ENCODE measurements at places on chromosomes 1 and 21.

GRCh38 chr1:92186081-92186480, 31.6 kb upstream of the C1orf146 start:
- no peak for DNase-seq

DNA sequence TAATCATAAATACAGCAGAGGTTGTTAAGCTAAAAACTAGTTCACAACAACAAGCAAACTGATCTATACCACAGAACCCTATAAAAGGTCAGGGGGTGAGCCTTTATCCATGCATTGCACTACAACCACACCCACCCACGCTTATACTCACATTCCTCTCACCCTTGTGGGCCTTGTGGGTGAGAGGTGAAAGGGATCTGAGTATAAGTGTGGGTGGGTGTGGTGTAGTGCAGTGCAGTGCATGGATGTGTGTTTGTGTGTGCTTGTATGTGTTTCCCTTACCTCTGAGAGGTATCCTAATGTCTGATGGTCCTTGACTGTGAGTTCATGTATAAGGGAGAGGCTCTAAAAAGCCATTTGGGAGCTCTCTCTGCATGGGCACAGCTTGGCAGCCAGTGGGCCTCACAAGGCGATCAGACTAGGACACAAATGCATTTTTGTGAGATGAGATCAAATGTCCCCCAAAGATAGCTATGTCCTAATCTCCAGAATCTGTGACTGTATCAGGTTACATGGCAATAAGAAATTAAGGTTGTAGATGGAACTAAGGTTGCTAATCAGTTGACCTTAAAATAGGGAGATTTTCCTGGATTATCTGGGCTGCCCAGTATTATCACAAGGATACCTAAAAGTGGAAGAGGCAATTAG, 95.5 kb upstream of the DPT start:
- no peak for DNase-seq

DNA sequence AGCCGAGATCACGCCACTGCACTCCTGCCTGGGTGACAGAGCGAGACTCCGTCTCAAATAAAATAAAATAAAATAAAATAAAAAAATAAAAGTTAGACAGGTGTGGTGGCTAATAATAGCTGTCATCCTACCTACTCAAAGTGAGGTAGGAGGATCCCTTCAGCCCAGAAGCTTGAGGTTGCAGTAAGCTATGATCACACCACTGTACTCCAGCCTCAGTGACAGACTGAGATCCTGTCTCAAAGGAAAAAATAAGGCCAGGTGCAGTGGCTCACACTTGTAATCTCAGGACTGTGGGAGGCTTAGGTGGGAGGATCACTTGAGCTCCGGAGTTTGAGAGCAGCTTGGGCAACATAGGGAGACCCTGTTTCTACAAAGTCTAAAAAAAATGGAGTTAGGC, 18.0 kb downstream of the NOL9 start:
- DNase-seq, result no peak

DNA sequence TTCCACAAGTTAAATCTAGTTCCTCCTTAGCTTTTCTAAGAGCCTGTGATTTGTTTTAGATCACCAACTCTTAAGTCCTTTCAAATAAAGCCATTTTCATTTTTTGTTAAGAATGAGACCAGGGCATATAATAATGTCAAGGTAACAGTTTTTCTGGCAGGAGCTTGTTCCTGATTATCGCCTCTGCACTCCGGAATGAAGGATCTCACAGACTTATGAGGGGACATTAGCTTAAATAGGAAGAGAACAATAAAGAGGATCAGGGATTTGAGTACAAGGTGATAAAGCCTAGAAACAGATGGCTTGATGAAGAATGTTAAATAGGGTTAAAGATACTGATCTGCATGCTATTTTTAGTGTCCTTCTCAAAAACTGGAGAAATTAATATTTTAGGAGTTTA, 13.6 kb upstream of the OTUD7B start:
- DNase-seq, result peak; percentile 16

DNA sequence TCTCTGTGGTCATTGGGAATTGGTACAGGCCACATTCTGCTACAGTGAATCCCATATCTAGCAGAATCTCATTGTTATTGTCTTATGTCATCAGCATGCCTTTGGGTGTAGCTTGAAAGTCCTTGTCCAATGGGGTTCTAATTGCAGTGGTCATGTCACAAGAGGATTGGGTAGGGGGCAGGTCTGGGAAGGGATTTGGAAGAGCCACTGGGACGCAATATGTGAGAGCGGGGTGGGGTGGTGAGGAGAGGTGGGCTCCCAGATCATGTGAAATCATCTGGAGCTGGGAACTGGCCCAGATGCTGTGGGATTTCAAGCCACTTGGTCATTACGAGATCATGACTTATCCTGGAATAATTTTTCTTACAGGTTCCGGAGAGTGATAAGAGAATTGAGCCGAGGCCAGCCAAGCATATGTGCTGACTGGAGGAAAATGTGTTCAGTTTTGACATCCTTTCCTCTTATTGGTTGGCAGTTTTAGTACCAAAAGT, 16.3 kb downstream of the CNIH3 start:
- no peak for DNase-seq

- DNase-seq, result no peak
Observed at GRCh38 chr21:41768437-41769042, 1.7 kb upstream of the RIPK4 start.

GRCh38 chr1:28976248-28976647, 61.9 kb downstream of the EPB41 start:
- DNase-seq, result no peak

DNA sequence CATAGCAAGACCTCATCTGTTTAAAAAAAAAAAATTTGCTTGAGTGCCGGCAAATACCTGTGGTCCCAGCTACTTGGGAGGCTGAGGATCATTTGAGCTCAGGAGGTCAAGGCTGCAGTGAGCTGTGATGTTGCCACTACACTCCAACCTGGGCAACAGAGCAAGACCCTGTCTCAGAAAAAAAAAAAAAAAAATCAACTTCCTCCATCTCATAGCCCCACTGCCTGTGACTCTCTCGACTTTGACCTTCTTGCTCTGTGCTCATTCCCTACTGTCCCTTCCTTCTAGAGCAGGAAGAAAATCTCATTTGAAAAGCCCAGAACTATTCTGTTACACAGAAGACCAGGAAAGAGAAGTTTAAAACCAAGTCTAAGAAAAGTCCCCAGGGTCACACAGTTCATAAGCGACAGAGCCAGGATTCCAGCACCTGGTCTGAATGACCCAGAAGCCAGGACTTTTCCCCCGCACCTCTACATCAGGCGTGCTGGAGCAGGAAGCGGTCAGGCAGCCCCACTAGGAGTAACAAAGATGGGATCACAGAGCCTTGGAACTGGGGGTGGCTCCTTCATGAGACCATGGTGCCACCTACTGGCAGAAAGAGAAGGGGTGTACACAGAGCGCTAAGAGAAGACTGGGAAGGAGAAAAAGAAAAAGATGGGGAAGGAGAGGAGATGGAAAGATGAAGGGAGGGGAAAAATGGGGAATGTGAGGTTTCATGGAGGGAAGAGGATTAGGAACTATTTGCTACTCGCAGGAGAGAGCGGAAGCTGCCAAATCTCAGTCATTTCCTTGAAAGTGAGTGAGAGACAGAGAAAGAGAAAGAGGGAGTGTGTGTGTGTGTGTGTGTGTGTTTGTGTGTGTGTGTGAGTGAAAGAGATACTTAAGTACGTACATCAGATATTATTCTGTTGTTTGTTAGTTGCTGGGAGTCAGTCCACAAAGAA, 3.1 kb upstream of the P3R3URF start:
- DNase-seq, result peak; percentile 62

GRCh38 chr1:241513378-241513777, 6.2 kb downstream of the FH start:
- peak; percentile 77 for DNase-seq

DNA sequence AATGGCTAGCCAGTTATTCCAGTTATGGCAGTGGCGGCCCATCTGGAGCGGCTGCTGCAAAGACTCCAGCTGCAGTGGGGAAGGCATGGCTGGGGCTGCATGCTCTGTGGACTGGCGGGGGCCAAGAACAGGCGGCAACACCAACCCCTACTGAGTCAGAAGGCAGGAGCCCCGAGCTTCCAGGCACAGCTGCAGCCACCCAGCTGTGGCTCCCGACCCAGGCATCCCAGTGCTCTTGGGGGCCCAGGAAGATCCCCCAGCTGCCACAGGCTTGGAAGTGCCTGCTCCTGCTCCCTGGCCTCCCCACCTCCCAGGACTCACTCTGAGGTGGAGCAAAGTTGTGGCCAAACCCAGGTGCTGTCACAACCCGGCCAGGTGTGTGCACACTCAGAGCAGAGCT, 317.0 kb upstream of the RRP15 start:
- DNase-seq, result no peak

DNA sequence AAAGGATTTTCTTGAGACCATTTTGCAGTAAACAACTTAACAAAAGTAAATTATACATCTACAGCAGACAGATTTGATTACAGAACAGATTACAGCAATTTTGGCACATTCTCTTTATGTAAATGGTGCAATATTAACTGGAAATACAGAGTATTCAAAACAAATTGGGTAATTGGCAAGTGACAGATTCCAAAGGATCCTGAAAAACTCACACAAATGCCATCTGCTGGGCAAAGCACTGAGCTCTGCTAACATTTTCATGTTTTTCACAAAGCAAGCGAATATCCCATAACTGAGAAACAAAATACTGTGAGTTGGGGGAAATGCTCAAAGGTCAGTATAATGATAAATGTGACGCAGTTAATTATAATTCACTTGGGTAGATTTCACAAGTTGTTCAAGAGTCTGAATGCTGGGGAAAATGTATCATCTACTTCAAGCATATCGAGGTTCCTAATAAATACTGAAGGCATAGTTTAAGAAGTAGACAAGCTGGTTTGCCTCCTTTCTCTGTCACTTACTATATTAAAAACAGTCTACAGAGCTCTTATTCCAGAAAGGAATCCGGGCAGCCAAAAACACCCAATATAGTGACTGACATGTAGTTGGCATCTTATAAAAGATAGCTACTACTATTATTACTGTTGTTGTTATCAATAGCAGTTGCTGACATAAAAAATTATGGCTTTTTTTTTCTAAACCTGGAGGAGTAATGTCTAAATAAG, 75.8 kb upstream of the SDC3 start:
- no peak for DNase-seq

GRCh38 chr1:78526496-78526895, 35.7 kb downstream of the PTGFR start:
- DNase-seq, result no peak

DNA sequence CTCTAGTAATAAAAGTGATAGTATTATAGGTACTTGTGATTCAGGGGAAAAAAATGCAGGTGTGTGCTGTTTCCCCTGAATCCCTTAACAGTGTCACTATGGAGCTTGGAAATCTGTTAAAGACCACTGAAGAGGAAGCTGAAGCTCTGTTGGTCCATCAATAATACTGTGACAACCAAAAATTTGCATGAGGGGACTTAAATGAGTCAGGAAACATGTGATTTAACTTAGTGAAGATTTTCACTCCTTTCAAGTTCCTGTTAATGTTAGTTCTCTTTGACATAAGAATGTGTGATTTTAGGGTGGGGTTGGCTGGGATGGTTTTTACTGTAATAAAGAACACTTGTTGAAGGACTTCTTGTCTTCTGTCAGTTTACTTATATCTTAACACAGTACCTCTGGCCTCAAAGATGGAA, 32.0 kb downstream of the VANGL2 start:
- no peak for DNase-seq
